IPS-NIHi11 (cell line): ENCODE measurements at places on chromosomes 11 and 22.

DNA sequence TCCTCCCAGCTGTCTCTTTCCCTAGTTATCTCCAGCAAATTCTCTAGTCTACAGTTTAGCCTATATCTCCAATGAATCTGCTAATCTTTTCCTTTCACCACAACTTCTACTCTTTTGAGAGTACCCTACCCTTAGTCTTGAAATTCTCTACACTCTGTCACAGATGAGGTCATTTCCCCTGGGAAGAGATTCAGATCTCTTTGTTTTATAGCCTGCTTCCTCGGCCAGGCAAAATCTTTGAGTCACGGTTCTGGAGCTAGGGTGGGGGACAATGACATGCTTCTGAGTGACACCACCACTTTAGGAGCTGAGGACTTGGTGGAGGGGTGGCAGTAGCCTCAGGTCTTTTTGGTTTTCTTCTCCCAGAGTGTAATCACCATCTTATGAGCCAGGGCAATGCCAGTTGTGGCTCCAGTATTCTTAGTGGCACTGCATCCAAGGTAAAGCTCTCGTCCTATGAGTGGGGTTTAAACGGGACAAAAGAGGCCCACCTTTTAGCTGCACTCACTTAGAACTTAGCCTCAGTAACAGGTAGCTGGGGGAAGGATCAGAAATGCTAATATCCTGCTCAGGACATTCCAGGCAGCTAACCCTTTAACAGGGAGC is 98.5 kb upstream of the RRM1 start:
- no peak for DNase-seq

DNA sequence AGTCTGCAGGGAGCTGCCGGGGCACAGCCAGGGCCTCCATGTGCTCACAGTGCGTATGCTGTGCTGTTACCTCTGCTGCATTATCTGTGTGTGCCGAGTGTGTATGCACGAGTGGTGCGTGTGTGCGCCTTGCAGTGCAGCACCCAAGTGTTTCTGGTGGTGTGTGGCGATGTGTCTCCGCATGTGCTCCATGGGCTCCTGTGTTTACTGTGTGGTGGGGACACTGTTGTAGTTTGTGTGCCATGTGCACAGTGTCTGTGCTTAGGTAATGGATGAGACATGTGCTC is 31.4 kb downstream of the KCNC1 start:
- DNase-seq = no peak

- peak; percentile 91 for DNase-seq
These were observed 68.6 kb upstream of the ATXN10 start for GRCh38 chr22:45602824-45603595.

DNA sequence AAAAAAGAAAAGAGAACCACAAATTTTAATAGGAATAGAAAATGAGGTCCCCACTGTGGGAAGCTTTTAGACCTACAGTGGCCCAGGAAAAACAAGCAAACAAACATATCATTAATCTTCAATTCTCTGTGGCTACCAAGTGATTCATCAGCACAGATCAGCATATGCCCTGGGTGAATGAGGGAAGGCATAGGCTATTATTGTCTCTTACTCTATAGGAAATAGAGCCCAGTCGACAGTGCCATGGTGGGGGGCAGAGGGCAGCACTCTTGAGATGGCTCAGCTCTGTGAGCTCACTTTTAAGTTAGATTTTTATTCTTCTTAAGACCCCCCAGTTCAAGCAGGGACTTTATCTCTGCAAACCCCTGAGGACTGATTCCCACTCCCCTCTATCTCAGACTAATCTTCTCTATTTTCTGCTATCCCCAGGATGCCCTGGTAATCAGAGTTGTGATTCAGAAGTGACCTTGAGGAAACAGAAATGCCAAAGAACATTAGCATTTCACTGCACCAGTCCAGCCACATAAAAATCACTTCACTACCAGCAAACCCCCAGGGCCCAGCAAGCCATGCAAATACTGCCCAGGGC is 9.5 kb upstream of the FEZ1 start:
- no peak for DNase-seq

DNA sequence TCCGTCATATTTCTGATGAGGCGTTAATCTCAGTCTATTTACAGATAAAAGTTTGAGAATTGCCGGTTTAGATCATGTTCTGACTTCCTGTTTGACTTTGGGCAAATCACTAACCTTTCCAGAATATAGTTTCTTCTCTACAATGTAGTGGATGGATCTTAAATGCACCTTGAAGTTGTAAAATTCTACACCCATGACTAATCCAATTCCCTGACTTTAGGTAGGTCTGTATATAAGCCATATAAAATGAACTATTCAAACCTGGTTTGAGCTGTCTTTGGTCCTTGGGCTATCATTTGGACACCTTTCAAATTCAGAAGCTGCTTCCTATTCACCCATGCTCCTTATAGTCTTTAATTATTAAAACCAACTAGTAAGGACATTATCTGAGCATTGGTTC is 52.2 kb upstream of the BLID start:
- DNase-seq = no peak

GRCh38 chr22:24973872-24974271 is 21.4 kb downstream of the KIAA1671 start:
- no peak for DNase-seq

- peak; percentile 8 for DNase-seq
These were observed 57.6 kb downstream of the USP47 start for GRCh38 chr11:11899401-11899800.

DNA sequence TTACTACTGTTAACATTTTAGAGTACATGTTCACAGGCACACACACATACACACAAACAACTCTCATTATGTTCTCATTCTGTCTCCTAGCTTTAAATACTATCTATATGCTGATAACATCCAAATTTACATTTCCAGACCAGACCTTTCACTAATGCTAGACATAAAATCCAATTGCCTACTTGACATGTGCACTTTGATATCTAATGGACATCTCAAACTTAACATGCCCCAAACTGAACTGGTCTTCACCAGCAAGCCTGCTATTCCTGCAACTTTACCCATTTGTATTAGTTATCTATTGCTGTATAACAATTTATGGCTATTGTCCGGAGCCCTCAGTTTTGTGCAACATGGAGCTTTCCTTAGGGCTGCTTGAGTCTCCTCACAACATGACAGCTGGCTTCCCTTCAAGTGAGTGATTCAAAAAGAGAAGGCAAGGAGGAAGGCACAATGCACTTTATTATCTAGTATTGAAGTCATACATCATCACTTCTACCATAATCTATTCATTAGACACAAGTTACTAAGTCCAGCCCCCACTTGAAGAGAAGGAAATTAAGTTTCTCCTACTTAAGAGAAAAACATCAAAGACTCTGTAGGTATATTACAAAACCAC is 3.0 kb downstream of the SLC36A4 start:
- DNase-seq = no peak

GRCh38 chr11:87421422-87421821 is 383.7 kb downstream of the TMEM135 start:
- peak; percentile 72 for DNase-seq

- peak; percentile 56 for DNase-seq
These were observed 11.7 kb downstream of the LRP4 start for GRCh38 chr11:46906609-46907041.
